ENCODE measurements at places on chromosomes 4 and X.
A peak's percentile ranks its signal among the peaks of the same experiment; 100 is the strongest.

GRCh38 chr4:81466841-81467671 lies 4.7 kb downstream of the RASGEF1B start:
- DNase-seq: peak; percentile 85

- no peak for DNase-seq
Observed at GRCh38 chr4:74217365-74217764, 59.4 kb downstream of the MTHFD2L start.

GRCh38 chr4:8732092-8732491 lies 139.5 kb downstream of the CPZ start:
- no peak for DNase-seq

DNA sequence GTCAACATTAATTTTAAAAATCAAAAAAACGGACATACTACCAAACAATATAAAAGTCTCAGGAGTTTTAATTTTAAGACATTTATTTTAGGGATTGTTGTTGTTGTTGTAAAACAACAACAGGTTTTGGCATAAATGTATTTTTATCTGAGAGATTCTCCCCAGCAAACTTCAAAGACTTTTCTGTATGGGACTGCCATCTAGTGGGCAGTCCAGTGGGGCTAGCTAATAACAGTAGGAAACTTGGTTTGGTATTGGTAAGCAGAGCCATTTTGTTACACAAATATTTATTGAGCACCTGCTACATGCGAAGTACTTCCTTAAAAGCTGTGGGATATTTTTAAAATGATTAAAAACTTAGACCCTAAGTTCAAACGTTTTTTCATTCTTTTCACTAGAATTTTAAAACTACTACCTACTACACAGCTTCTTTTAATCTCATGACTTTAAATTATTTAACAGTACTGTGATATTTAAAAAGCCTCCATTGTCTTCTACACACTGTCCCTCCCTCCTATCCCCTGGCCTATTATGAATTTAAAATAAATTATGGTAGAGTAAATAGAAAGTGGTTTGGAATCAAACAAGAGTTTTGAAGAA lies 1028.4 kb upstream of the INTU start:
- peak; percentile 39 for DNase-seq

- DNase-seq: no peak
Observed at GRCh38 chr4:20639346-20639745, 60.9 kb upstream of the PACRGL start.

DNA sequence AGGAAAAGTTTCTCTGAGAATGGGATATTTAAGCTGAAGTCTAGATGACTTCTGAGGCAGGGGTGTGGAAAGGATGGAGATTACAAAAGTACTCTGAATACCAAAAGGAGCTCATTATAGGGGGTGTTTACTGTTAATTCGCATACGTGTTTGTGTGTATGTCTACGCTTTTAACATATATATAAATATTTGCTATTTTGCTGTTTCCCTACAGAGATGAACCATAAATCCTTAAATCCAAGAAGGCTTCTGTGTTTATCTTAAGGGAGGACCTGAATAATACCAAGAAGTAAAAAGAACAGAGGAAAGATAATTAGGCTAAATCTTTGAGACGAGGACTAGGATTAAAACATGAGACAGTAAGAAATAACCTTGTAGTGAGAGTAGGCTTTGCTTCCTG lies 166.0 kb downstream of the ARAP2 start:
- DNase-seq: no peak

Measured in MM.1S (cell line).